ENCODE measurements at places on chromosomes 7 and 10.

DNA sequence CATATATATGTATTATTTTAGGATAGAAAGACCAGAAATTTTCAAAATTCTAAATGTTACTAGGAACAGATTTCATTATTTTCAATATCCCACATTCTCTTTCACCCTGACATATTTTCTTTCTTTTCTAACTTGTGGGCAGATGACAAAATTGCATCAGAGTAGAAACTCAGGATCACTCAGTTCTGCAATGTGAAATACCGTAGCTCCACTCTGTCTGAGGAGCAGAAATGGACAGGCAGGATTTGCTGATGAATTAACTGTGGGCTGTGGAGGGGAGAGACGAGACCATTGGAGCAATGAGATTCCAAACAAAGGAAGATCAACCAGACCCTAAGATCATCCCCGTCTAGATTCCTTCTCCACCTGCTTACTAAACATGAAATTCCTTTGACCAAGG is 37.0 kb upstream of the SVOPL start:
- no peak for DNase-seq

GRCh38 chr10:107379601-107380000 is 215.1 kb upstream of the SORCS1 start:
- no peak for DNase-seq

DNA sequence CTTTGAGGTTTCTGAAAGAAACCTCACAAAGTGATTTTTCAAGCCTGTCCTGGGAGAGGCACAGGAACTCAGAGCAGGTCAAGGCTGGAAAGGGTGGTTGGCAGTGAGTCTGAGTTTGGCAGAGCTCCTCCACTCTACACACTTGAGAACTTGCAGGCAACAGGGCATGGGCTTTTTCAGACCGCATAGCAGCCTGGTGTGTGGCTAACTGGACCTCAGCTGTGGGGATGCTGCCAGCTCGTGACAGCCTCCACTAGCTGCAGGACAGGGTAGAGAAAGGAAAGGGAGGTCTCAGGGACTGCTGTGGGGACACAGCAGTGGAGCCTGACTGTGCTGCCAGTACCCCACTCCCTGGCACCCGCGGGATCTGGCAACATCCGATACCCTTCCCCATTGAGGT is 2.6 kb downstream of the CDHR1 start:
- DNase-seq: no peak

- no peak for DNase-seq
Measured at GRCh38 chr7:28413011-28413410, 693 bp downstream of the CREB5 start.

DNA sequence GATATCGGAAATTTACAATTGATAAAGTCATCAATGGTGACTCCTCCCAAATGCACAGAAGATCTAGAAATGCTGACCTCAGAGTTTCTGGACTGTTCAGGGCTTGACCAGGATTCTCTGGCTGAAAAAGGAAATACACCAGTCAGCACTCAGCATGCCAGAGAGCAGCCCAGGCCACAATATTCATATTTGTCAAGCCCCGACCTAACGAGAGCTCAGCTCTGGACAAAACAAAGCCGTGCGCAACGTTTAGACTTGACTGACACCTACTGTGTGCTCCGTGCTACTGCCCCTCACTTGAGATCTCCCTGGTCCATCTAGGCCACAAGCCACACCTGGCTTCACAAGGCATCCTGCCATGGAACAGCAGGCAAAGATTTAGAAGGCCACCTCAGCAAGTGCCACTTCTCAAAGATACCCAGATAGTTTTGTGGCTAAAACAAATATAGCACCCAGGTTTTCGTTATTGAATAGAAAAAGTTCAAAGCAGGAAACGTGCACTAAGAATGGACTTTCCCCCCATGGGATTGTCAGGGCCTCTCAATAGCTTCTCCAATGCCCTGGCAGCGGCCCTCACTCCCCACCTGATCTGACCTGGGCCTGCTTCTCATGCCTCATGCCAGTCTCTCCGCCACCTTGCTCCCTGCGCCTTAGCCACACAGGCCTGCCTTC is 218.3 kb downstream of the FAM107B start:
- DNase-seq: no peak

DNA sequence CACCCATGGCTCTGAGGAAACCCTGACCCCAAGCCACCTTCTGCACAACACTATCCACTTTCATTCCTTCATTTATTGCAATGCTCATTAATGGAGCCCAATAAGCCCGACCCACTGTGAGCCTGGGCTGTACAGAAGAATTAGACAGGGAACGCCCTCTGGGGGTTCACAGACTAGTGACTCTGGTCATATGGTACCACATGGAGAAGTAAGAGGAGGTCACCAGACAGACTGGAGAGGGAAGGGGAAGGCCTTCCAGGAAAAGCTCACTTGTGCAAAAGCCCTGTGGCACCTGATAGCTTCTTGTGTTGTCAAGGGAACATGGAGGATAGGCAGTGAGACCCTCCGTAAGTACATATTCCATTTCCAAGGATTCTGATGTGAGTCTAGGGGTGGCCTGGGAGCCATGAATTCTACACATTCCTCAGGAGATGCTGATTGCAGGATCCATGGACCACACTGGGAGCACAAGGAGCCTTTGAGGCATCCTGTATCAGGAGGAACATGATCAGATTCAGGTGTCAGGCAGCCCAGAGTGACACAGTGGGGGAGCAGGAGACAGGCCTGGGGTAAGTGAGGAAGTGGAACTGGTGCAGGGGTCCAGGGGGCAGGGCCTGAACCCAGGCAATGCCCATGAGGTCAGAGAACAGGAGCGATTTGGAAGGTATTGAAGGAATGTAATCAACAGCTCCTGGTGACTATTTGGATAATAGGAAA is 19.9 kb downstream of the TMEM72 start:
- no peak for DNase-seq

- no peak for DNase-seq
Measured at GRCh38 chr7:127828843-127829500, 177.0 kb downstream of the SND1 start.

- no peak for DNase-seq
Measured at GRCh38 chr10:5506246-5506645, 6.9 kb upstream of the CALML5 start.

DNA sequence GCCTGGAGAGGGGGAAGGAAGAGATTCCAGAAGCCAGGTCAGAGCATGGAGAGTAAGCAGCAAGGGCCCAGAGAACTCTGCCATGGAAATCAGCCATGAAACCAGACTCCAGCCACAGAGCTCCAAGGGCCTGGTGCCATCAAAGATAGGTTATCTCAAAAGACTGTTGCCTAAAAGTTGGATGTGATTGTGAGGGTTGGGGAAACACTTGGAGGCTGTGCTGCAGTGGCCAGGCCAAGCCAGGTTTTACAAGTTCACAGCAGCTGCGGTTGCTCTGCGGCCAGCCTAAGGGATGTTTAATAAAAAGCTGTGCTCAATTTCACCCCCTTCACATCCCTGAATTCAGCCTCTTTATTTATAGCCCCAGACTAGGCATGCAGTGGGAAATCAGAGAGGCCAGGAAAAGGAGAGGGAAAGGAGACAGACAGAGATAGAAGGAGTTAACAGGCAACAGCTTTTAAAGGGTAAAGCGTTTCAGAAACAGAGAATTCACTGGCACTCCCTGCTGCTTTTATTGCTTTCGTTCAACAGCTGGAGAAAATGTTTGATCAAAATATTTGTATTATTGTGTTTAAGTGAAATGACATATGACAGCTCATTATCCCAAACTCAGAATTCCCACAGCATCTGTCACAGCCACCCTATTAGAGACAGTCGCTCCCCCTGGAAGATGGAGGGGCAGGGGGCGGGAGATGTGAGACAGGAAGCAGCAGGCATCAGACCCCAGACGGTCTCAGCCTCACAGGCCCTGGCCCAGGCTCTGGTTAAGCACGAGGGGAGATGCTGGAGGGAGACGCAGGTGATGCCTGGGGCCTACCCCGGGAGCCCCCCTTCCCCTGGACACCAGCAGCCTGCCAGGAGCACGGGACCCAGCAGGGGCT is 140.1 kb downstream of the GLI3 start:
- DNase-seq: no peak

GRCh38 chr10:131921184-131921583 is 20.4 kb downstream of the PPP2R2D start:
- DNase-seq: no peak

GRCh38 chr10:99236627-99237309 is 1.1 kb upstream of the HPSE2 start:
- no peak for DNase-seq

DNA sequence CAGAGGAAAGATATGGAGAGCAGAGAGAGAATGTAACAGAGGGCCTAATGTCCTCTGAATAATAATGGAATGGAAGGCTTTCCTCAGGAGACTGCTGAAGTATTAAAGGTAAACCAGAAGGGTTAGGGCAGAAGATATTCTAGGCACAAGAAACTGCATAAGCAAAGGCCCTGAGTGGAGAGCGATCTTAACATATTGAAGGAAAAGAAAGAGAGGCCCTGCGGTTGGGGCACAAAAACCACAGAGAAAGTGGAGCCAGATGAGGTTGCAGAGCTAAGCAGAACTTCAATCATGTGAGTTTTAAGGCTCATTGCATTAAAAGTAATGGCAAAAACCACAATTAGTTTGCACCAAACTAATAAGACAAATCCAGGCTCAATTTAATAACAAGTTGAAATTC is 115.8 kb upstream of the VSTM2A start:
- no peak for DNase-seq

DNA sequence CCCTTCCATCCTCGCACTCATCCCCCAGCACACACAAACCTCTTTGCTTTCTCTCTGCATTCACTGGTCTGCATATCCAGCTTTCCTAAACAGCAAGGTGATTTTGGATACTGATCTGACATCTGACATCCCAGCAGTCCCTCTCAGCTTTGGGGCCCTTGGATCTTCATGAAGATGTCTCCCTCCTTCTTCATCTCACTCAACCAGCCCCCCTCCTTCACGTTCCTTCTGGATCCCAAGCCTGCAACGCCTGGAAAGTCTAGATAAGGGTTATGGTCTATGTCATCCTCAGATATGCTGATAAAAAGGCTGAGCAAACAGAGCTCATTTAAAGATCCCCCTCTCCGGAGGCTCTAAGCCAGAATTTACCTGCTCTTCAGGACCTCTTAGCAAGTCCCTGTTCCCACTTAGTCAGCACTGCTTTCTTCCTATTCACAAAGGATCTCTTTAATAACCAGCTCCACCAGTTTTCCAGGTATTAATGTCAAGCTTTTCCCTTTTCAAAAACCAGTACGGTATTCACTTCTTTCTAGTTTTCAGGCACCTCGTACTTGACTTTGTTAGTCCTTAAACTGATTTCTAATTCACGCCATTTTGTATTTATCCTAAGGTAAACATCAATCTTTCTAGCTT is 38.9 kb downstream of the CREB3L2 start:
- no peak for DNase-seq

DNA sequence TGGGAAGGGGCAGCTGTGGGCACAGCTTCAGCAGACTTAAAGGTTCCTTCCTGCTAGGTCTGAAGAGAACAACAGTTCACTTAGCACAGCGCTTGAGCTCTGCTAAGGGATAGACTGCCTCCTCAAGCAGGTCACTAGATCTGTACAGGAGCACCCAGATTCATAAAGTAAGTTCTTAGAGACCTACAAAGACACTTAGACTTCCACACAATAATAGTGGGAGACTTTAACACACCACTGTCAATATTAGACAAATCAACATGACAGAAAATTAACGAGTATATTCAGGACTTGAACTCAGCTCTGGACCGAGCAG is 140.9 kb downstream of the TFEC start:
- no peak for DNase-seq

DNA sequence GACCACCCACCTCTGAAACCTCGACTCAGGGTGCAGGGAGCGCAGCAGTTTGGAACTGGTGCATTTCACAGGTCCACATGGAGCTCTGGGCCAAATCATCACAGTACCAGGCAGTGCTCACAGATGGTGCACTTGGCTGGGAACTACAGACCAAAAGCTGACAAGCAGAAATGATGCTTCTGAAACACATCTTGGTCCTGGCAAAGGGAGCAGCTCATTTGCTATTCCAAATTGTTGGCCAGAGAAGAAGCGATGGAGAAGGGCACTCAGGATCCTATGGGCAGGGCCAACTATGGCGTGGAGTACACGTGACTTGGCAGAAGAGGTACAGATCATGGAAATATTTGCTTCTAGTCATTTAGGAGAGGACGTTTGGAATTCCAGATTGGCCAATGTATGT is 383.9 kb downstream of the CALN1 start:
- DNase-seq: no peak

DNA sequence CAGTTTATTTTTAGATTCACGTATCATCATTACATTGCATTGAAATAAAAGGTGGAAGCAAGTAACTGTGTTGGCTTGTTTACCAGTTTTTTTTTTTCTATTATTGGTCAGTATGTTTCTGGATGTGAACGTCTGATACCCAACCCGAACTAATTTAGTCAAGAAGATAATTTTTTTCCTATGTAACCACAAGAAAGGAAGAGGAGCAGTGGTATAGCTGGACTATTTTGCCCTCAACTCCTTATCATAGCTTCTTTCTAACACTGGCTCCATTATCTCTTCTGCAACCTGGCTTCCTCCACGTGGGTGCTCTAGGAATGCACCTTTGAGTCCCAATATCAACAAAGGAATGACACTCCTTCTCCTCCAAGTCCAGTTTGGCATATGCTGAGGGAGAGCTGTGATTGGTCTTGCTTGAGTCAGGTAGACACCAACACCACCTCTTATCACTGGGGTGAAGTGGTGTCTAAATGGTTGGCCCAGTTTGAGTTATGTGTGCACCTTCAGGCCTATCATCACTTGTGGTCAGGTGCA is 29.4 kb downstream of the OR9A2 start:
- DNase-seq: no peak

DNA sequence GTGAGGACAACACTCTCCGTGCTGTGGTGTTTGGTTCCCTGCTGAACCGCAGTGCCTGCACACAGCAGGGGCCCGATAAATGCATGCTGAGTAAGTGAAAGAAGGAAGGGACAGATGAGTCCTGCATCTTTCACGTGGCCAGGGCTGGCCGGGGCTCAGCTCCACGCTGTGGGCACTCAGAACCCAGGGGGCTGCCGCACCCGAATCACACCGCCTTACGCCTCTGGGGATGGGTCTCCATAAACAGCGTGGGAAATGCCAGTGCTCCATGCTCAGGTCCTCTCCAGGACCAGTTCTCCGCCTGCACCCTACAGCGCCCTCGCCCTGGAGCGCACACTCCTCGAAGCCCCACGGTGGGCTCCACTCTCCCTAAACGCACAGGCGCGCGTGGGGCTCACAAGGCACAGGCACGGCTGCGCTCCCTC is 38.1 kb downstream of the RASGEF1A start:
- no peak for DNase-seq

DNA sequence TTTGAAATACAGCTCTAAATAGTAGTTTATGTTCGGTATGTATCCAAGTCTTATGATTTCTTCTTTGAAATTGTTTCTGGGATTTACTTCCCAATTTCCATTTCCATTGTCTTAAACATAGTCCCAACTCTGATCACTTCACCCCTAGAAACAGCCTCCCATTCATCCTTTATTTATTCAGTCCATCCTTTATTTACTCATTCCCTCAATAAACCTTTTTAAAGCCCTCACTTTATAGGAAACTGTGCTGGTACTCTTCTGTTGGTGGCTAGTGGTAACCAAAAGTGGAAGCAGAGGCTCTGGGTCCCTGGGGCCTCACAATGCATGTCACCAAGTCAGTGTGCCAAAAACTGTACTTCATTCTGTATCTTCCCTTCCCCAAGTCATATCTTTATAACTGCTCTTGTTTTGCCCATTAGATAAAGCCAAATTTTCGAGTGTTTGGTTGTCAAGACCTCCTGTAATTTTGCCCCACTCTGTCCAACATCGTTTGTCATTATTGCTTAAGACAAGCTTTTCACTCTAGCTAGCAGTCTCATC is 3.9 kb upstream of the EPC1 start:
- DNase-seq: no peak
